ENCODE measurements at places on chromosomes 7 and 10. TPM values are rescaled to one million over a fixed set of nuclear protein-coding genes. Genes with fewer than 3 reads are reported as not detected.

Gene MCMBP
- 27.1 TPM for total RNA-seq

Gene GPR15LG
- not detected for total RNA-seq

Gene HTR7
- total RNA-seq, result 0.24 TPM

Gene ELMO1
- 14.5 TPM for total RNA-seq

Gene GPR85
- 3.1 TPM for total RNA-seq

Gene CRTAC1
- 1.9 TPM for total RNA-seq

Gene ECHS1
- total RNA-seq, result 236 TPM

Gene PRRT4
- total RNA-seq, result 2.0 TPM

Gene FOXP2
- 1.7 TPM for total RNA-seq

Gene CRYGN
- not detected for total RNA-seq

Gene ABCC2
- 0.45 TPM for total RNA-seq

Gene HPSE2
- not detected for total RNA-seq

Gene NUDT13
- 3.6 TPM for total RNA-seq

Gene CUBN
- total RNA-seq, result 1.2 TPM

- no peak overlapping the region for H3K4me3 ChIP-seq
- H3K27me3 ChIP-seq, result no peaks in the 10 kb centered on the region
- no peaks in the 10 kb centered on the region for H3K4me1 ChIP-seq
- no peak for DNase-seq
Observed at GRCh38 chr7:35670856-35671569, 23.9 kb downstream of the HERPUD2 start.

GRCh38 chr7:128741491-128741890 is 2.3 kb downstream of the CALU start:
- peak overlapping the region; percentile 36 for H3K27ac ChIP-seq
- H3K4me3 ChIP-seq, result peak overlapping the region; percentile 94
- H3K36me3 ChIP-seq, result peaks cover 5% of the 10 kb centered on the region
- no peaks in the 10 kb centered on the region for H3K27me3 ChIP-seq

- peaks cover 14% of the 10 kb centered on the region for H3K4me1 ChIP-seq
- peak overlapping the region; percentile 27 for H3K27ac ChIP-seq
- DNase-seq, result no peak
- H3K36me3 ChIP-seq, result no peaks in the 10 kb centered on the region
- no peak overlapping the region for H3K4me3 ChIP-seq
- H3K27me3 ChIP-seq, result no peaks in the 10 kb centered on the region
Observed at GRCh38 chr10:76444034-76444800, 1012.8 kb downstream of the LRMDA start.

- H3K4me3 ChIP-seq, result no peak overlapping the region
- no peak overlapping the region for H3K27ac ChIP-seq
- no peaks in the 10 kb centered on the region for H3K4me1 ChIP-seq
- no peaks in the 10 kb centered on the region for H3K36me3 ChIP-seq
Observed at GRCh38 chr7:17099083-17099973, 199.1 kb upstream of the AHR start.

GRCh38 chr10:1035201-1035600 is 9.5 kb upstream of the IDI2 start:
- peaks cover 36% of the 10 kb centered on the region for H3K36me3 ChIP-seq
- no peak overlapping the region for H3K4me3 ChIP-seq
- no peaks in the 10 kb centered on the region for H3K4me1 ChIP-seq
- no peak for DNase-seq
- H3K27me3 ChIP-seq, result no peaks in the 10 kb centered on the region
- H3K27ac ChIP-seq, result no peak overlapping the region

GRCh38 chr7:73718905-73719805 is at the start of gene STX1A:
STX1A (minus strand) TSS chr7:73719669; CDS start chr7:73719631, 38 bp downstream.
- peaks cover 30% of the 10 kb centered on the region for H3K4me1 ChIP-seq
- H3K36me3 ChIP-seq, result no peaks in the 10 kb centered on the region
- H3K27me3 ChIP-seq, result no peaks in the 10 kb centered on the region
- peak within 1 kb of the TSS; percentile 69 for H3K27ac ChIP-seq
- no peak for DNase-seq

DNA sequence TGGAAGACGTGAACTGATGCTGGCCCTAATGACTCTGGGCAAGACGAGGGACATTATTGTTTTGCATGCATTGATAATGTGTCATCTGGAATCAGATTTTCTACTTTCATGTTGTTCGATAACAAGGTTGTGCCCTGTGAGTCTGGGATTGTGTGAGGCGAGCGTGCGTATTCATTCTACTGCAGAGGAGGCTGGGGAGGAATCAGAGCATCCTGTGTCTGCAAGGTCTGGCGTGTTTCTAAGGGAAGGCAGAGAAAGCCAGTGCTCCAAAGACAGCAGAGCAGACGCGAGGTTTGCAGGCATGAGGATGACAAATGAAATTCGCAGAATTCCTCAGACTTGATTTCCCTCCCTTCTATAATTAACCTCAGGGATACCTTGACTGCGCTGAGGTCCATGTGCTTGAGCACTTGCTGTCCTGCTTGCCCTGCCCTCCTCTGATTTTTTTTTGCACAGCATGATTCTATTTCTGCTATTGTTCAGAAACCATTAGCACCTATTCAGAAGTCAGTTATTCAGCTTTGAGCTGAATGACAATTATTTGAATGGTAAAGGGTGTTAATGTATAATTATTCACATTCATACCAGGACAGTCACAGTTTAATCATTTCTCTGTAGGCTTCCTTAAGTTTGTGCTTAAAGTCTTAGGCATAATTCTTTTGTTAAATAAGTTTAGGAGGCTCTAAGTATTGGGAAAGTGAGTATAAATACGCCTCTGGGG is 233.6 kb downstream of the EBF3 start:
- no peak for DNase-seq
- no peak overlapping the region for H3K4me3 ChIP-seq
- H3K4me1 ChIP-seq, result no peaks in the 10 kb centered on the region

DNA sequence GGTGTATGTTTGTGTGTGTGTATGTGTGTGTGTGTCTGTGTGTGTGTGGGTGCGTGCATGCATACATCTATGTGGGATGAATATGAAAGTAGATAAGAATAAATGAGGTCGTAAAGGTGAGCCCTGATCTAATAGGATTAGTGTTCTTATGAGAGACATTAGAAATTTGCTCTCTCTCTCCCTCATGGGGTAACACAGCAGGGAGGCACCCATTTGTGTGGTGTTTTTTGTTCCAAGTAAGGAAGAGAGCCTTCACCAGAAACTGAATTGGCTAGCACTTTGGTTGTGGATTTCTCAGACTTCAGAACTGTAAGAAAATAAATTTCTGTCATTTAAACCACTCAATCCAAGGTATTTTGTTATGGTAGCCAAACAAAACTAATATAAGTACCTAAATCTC is 353.7 kb upstream of the CHRM2 start:
- no peak for DNase-seq
- no peaks in the 10 kb centered on the region for H3K4me1 ChIP-seq
- H3K36me3 ChIP-seq, result no peaks in the 10 kb centered on the region

DNA sequence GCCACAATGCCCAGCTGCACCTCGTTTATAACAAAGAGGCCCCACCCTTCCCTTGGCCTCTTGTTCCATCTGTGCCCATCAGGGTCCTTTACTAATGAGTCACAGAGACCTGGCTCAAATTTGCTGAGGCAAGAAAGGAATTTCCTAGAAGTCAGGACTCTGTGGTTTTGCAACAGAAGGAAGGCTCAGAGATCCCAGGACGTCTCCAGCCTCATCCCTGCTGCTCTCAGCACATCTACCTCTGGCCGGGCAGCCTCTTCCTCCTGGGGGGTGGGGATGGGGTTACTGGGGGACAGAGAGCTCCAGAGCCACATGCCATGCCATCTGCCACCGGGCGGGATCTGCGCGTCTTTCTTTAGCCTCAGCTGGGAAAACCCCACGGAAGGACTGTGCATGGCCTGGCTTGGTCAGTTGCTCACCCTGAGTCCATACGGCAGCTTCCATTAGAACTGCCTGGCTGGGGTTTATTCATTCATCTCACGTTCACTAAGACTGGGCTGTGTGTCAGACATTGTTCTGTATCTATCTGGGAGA is 41.9 kb upstream of the PSMG3 start:
- H3K27ac ChIP-seq, result no peak overlapping the region
- no peak for DNase-seq
- no peaks in the 10 kb centered on the region for H3K36me3 ChIP-seq
- no peak overlapping the region for H3K4me3 ChIP-seq
- H3K27me3 ChIP-seq, result peaks cover 4% of the 10 kb centered on the region

DNA sequence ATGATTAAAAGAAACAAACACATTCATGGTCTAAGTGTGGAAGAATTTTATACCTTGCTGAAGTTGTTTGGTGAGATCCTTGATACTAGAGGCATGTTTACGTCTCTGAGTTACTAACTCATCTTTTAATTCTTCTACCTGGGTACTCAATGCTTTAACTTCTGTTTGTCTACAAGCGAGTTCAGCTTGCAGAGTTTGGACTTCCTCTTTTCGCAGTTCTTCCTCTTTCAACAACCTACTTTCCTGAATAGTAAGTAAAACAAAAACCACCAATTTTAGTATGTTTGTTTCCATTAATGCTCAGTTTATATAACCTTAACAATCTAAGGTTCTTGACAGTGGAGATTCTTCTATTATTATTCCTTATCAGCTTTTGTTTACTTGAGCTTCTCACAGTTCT is 42.9 kb downstream of the CCDC186 start:
- H3K4me1 ChIP-seq, result peaks cover 4% of the 10 kb centered on the region
- H3K27ac ChIP-seq, result no peak overlapping the region
- H3K36me3 ChIP-seq, result peaks cover 100% of the 10 kb centered on the region
- H3K4me3 ChIP-seq, result no peak overlapping the region

DNA sequence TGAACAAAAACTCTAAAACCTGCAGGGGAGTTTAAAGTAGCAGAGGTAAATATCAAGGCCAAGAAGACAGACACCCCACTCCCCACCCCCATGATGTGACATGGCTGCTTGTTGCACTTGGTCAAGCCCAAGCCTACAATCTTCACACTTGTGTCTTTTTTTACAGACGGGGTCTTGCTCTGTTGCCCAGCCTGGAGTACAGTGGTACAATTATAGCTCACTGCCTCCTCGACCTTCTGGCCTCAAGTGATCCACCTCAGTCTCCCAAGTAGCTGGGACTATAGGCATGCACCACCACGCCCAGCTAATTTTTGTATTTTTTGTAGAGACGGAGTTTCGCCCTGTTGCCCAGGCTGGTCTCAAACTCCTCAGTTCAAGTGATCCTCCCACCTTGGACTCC is 71.9 kb upstream of the CYTH3 start:
- H3K27ac ChIP-seq, result no peak overlapping the region
- H3K36me3 ChIP-seq, result peaks cover 5% of the 10 kb centered on the region
- H3K27me3 ChIP-seq, result no peaks in the 10 kb centered on the region
- H3K4me3 ChIP-seq, result no peak overlapping the region
- H3K4me1 ChIP-seq, result peaks cover 5% of the 10 kb centered on the region

DNA sequence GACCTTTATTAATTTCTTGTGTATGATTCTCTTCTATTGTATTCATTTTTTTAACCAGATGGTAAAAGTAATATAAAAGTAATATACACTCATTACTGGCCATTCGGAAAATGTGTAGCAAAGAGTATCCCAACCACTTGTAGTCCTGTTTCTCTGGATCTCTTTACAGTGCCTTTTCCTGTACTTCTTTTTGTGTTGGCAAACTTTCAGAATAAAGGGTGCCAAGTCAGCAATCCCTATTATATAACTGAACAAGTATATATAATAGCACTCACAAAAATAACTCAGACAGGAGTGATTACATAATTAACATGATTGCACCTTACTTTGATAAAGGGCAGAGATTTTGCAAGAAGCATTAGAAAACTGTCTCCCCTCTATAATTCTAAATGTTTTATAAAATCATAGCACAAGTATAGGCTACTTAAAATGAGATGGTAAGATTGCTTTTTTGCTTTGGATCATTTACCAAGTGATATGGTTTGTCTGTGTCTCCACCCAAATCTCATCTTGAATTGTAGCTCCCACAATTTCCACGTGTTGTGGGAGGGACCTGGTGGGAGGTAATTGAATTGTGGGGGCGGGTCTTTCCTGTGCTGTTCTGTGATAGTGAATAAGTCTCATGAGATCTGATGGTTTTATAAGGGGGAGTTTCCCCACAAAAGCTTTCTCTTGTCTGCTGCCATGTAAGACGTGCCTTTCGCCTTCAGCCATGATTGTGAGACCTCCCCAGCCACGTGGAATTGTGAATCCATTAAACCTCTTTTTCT is 41.5 kb upstream of the EPC1 start:
- no peak overlapping the region for H3K4me3 ChIP-seq
- no peaks in the 10 kb centered on the region for H3K36me3 ChIP-seq
- DNase-seq, result no peak
- peaks cover 7% of the 10 kb centered on the region for H3K4me1 ChIP-seq
- no peak overlapping the region for H3K27ac ChIP-seq
- no peaks in the 10 kb centered on the region for H3K27me3 ChIP-seq

GRCh38 chr7:43151076-43151475 is 38.6 kb downstream of the HECW1 start:
- peaks cover 14% of the 10 kb centered on the region for H3K27me3 ChIP-seq
- H3K4me3 ChIP-seq, result no peak overlapping the region
- no peak overlapping the region for H3K27ac ChIP-seq
- DNase-seq, result no peak

GRCh38 chr7:46583656-46584055 is 662.6 kb upstream of the IGFBP3 start:
- no peaks in the 10 kb centered on the region for H3K36me3 ChIP-seq
- H3K27me3 ChIP-seq, result no peaks in the 10 kb centered on the region
- no peak overlapping the region for H3K27ac ChIP-seq
- no peak overlapping the region for H3K4me3 ChIP-seq

DNA sequence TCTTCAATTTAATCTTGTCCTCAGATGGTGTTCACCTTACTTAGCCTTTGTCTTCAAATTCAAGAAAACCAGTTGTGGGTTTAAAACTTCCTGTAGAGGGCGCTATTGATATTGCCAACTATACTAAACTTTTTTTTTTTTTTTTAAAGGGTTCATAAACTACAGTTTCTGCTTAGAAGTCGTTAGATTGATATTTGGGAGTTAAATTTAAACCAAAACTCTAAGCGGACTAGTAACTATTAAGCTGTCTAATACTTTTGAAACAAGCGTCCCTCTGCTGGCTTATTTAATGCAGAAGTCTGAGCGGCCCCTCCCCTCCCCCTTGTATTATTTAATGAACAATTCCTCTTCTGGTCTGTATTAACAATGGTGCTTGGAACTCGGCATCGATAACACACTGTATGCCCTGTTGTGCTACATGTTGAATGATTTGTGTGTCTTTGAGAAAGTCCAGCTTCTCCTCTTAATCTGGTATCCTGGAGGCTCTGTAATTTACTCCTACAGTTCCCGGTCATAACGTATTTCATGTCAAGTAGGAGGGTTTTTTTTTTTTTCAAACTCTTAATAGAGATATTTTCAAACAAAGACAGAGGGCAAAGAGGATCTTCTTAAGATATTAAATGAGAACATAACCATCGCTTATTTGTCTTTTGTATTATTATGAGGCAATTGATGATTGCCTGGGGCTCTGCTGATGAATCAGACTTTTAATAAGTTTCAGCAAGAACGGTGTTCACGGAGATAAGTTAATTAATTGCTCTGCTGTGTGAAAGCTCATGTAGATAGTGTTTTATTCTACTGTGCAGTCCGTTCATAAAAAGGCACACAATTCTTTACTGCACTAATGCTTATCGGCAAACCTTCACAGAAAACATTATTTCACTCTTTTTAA is 22.6 kb upstream of the CREB5 start:
- no peak overlapping the region for H3K27ac ChIP-seq
- H3K36me3 ChIP-seq, result no peaks in the 10 kb centered on the region
- no peaks in the 10 kb centered on the region for H3K4me1 ChIP-seq
